ENCODE measurements at places on chromosomes 1 and 21.

GRCh38 chr1:248596615-248597014, 885 bp downstream of the OR2T10 start:
- DNase-seq = no peak

DNA sequence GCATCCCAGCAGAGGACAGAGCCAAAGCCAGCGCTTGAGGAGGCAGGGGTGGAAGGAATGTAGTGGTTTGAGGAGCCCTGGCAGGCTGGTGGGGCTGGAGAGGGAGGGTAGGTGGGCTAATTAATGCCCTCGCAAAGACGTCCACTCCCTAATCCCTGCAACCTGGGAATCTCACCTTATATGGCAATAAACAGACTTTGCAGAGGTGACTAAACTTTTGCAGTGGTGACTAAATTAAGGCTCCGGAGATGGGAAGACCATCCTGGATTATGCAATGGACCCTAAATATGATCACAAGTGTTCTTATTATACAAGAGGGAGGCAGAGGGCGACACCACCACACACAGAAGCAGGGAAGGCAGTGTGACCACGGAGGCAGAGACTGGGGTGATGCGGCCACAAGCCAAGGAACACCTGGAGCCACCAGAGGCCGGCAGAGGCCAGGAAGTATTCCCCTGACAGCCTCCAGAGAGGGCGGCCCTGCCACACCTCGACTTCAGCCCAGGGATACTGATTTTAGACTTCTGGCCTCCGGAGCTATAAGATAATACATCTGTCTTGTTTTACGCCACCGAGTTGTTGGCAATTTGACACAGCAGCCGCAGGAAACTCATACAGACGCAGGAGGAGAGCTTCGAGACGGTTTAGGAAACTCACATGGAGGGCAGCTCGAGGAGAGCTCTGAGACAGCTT, 23.1 kb upstream of the NPPB start:
- no peak for DNase-seq

- DNase-seq = no peak
Observed at GRCh38 chr1:97640677-97641076, 280.2 kb downstream of the DPYD start.

- no peak for DNase-seq
Observed at GRCh38 chr21:42630626-42631025, 22.8 kb upstream of the PDE9A start.

DNA sequence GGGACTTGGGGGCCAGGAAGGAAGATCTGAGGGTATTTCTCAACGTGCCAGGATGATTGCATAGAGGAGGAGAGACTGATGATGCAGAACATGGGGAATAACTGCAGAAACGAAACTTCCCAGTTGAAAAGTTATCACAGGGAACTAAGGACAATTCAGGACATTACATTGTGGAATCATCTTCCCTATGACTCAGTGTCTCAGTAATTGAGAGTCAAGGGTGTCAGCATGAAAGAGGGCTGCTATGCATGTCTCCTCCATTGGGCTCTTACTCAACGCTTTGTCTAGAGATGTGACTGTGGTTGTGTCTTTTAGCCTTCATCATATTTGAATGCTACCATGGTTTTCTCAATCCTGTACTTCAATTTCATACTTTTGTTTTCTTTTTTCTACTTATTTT, 48.9 kb upstream of the PTGFR start:
- no peak for DNase-seq

DNA sequence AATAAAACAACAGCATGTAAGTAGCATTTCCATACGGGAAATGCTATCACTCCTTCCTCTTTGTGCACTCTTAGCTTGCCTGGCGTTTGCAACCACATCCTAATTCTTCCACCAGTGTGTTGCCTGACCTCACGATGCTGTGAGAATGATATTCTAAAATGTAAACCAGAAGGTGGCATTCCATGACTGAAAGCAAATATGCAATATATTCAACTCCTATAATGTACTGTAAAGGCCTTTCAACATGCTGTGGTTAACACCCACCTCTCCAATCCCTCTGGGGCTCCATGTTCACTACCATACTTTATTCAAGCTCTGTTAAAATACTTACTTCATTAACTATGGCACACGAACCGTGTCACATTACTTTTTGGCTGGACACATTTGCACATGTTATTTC, 420.6 kb upstream of the DEPDC1 start:
- no peak for DNase-seq

DNA sequence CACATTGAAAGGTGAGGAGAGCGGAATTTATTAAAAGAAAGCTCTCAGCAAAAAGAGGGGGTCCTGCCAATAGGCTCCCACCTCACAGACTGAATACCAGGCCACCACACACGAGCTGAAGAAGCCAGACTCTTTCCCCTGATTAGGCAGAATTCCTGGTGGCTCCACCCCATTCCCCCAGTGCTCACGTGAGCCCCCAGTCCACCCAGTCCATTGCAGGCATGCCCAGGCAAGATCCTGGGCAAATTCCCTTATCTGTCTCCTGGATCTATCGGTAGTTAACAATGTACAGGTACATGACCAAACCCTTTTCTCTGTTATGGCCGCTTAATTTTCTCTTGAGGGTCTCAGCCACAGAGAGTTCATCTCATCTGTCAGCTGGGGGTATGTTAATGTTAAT, 54.6 kb upstream of the BTG3 start:
- DNase-seq = no peak
